ENCODE measurements at places on chromosomes 7 and 10.

GRCh38 chr10:50629495-50630122, 5.9 kb upstream of the SGMS1 start:
- DNase-seq, result no peak

- no peak for DNase-seq
These were observed 22.6 kb upstream of the SIRT1 start for GRCh38 chr10:67861750-67862432.

- DNase-seq, result no peak
These were observed 98.7 kb upstream of the NPTX2 start for GRCh38 chr7:98518159-98518947.

- no peak for DNase-seq
These were observed at the start of gene NANOS1 for GRCh38 chr10:119029613-119030420. Gene NANOS1, plus strand, starts transcription at chr10:119029714. Its CDS starts 88 bp downstream, at chr10:119029802.

DNA sequence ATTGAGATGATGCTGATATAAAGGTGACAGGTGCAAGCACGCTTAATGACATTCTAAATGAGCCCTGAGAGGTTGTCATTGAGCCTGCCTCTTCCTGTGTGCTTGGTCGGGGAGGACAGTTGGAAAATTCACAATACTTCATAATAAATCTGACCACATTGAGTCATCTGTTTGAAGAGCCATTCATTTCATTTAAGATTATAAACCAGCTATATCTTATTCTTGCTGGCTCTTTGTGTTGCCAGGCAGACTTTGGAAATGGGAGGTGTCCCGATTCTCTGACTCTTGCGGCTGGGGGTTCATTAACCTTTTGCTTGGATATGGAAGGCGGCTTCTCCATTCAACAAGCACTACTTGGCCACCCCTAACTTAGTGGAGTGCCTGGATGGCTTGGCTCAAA, 198.2 kb downstream of the FANK1 start:
- no peak for DNase-seq

DNA sequence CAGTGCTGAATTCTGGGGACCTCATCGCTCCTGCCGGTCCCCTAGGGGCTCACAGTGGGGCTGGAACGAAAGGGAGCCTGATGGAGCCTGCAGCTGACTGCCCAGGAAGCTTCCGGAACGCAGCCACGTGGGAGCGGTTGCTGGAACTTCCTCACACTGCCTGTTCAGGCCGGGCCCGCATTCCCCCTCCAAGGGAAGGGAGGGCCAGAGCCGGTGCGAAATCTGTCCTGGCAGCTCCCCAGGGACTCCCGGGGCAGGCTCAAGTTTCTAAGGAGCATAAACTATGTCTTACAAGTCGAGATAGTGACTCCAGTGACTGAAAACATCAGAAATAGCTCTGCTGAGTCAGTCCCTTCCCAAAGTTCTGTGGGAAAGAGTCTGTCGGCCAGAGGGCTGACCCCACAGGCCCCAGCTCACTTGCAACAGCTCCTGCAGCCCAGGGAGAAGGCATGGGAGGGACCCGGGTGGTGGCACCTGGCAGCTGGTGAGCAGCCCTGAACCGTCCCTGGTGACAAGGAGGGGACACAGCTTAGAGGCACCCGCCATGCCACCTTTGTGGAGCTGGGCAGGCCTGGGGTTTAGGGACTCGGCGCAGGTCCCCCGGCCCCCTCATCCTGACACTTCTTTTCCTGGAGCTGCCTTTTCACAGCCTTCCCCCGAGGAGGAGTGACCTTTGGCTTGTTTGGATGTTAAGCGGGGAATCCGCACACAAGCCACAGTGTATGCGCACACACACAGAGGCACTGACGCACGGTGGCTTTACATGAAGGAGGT, 47.6 kb downstream of the PDGFA start:
- DNase-seq, result no peak

DNA sequence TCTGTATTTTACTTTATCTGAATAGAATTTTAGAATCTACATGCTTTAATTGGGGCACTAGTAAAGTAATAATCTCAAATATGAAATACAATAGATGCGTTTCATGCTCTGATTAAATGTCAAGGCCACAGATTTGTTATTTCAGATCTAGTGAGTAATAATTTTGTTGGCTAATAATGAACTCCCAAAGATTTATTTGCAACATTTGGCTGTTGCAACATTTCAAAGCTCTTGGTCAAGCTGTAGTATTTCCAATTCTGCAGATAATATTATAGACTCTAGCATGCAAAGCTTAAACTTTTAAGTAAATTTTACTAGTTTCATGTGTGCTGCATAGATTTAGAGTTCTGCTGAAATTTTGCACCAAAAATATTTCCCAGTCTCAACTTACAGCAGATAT, 16.7 kb downstream of the LRRN3 start:
- no peak for DNase-seq

DNA sequence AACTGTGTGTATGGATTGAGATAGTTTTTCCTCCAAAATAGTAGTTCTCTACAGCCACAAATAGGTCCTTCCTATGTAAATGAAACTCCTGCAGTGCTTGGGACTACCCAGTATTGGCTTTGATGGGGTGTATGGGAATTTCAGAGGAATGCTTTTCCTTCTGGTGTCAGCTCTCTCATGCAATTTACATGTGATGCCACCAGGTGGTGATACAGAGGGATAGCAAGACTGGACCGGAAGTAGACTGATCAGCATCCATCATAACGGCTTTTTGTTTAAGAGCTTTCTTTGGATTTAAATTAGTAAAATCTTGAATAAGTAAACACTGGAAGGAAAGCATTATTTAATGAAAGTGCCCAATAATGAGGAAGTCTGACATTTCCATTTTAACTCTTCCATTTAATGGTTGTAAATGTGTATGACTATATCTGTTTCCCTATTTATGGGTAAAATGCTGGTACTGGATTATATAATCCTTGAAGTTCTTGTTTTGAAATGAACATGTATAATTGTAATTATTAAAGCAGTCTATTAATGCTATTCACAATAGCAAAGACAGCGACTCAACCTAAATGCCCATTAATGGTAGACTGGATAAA, 22.7 kb downstream of the DYNC1I1 start:
- no peak for DNase-seq
